ENCODE measurements at places on chromosomes 1 and 21. TPM values are rescaled to one million over a fixed set of nuclear protein-coding genes. Genes with fewer than 3 reads are reported as not detected.
A peak's percentile ranks its signal among the peaks of the same experiment; 100 is the strongest.

DNA sequence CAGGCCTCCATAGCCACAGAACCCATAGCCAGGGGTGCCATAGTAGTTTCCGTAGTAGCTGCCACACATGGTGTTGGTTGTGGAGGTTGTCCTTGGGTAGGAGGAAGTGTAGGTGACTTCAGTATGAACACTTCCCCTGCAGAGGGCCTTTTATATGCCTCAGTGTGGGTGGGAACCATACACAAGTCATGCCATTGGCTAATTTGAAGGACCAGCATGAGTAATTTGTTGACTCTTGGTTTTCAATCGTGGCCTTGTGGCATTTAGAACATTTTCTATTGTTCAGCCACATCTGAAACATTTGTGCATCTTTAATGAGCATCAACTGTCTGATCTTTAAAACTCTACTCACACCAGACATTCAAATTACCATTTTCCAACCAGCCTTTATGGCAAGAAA, at the start of gene KRTAP6-1:
Gene KRTAP6-1, minus strand, starts transcription at position 95 of the 400 bp plus-strand sequence. Its CDS starts 26 bp downstream, at position 69.
- DNase-seq: no peak
- H3K4me3 ChIP-seq: no peak within 1 kb of the TSS
- no peaks in the 10 kb centered on the region for H3K27me3 ChIP-seq

GRCh38 chr21:38424305-38425019, 73.8 kb downstream of the ERG start:
- H3K4me3 ChIP-seq: no peak overlapping the region
- peaks cover 2% of the 10 kb centered on the region for H3K27me3 ChIP-seq
- no peaks in the 10 kb centered on the region for H3K4me1 ChIP-seq
- H3K27ac ChIP-seq: no peak overlapping the region
- H3K36me3 ChIP-seq: no peaks in the 10 kb centered on the region
- no peak for DNase-seq

DNA sequence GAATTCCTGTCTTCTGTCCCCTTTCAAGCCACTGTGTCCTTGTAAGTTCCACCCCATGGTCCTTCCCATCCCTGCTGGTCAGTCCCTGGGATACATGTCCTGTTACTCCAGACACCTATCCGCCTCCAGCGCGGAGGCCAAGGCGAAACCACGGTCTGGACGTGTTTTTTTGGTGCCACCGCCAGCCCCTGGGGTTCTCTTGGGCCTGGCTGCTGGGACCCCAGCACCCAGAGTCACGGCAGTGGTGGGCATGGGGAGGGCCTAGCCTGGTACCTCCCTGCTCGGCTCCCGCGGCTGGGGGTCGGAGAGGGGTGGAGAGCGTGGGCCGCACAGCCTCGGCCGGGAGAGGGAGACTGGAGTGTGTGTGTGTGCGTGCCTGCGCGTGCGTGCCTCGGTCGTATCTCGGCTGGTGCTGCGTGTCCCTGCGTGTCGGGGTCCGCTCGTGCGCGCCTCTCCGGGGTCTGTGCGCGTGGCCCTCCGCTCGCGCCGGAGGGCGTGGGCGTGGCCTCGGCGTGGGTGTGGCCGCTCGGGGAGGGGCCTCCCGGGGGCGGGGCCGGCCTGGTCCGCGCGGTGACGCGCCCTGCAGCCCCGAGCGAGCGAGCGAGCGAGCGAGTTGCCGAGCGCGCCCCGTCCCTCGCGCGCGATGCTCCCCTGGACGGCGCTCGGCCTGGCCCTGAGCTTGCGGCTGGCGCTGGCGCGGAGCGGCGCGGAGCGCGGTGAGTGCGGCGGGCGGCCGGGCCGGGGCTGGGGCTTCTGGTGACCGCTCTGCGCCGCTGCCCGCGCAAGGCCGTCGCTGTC, at the start of gene VWA1:
Gene VWA1, plus strand, starts transcription at position 585 of the 798 bp plus-strand sequence. Its CDS starts 59 bp downstream, at position 644.
- peaks cover 44% of the 10 kb centered on the region for H3K4me1 ChIP-seq
- H3K4me3 ChIP-seq: peak within 1 kb of the TSS; percentile 72
- no peaks in the 10 kb centered on the region for H3K27me3 ChIP-seq
- peak within 1 kb of the TSS; percentile 17 for H3K27ac ChIP-seq
- no peaks in the 10 kb centered on the region for H3K36me3 ChIP-seq

DNA sequence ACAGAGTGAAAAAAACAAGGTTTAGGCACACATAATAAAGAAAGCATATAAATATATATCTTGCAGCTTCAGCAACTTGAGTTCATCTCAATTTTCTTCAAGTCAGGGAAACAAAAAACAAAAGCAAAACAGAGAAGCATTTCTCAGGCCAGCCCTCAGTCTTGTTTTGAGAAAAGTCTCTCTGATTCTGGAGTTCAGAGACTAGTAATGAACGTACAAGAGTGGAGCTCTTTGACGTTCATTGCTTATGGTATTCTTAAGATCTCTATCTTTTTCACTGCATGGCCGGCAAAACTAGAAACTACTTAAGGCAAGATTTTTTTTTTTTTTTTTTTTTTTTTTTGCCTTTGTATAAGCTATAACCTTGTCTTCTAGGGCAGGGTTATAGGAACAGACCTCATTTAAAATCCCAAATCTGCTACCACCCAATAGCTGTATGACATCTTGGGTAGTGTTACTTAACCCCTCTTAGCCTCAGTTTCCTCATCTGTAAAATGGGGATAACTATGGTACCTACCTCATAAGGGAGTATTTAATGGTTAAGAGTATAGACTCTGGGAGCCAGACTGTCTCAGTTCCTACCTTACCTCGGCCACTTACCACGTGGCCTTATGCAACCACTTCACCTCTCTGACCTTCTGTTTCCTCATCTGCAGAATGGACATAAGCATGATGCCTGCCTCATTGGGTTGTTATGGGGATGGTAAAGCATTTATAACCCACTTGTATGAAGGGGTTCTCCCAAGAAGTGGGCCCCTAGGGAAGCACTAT, 33.6 kb downstream of the LMO4 start:
- no peak overlapping the region for H3K27ac ChIP-seq
- no peaks in the 10 kb centered on the region for H3K27me3 ChIP-seq
- H3K36me3 ChIP-seq: no peaks in the 10 kb centered on the region
- no peak overlapping the region for H3K4me3 ChIP-seq
- H3K4me1 ChIP-seq: no peaks in the 10 kb centered on the region
- no peak for DNase-seq

- H3K4me1 ChIP-seq: no peaks in the 10 kb centered on the region
- no peak overlapping the region for H3K27ac ChIP-seq
- H3K27me3 ChIP-seq: no peaks in the 10 kb centered on the region
- no peak for DNase-seq
- no peaks in the 10 kb centered on the region for H3K36me3 ChIP-seq
These were observed 44.1 kb upstream of the BCL10 start for GRCh38 chr1:85320371-85321131.

The RAB3B gene
- 37.3 TPM for total RNA-seq

The S100A12 gene
- not detected for total RNA-seq

Measured in H1 (cell line).